Calu3 (cell line): ENCODE measurements at places on chromosomes 3 and 15. TPM values are rescaled to one million over a fixed set of nuclear protein-coding genes. Genes with fewer than 3 reads are reported as not detected.

- DNase-seq = no peak
- no peak overlapping the region for H3K27ac ChIP-seq
- no peaks in the 10 kb centered on the region for H3K36me3 ChIP-seq
- H3K4me1 ChIP-seq = peaks cover 51% of the 10 kb centered on the region
- no peak overlapping the region for H3K4me3 ChIP-seq
- no peaks in the 10 kb centered on the region for H3K27me3 ChIP-seq
Observed at GRCh38 chr3:12197475-12197874, 38.8 kb upstream of the TIMP4 start.

GRCh38 chr3:171255236-171255806 is 204.9 kb downstream of the TNIK start:
- peak; percentile 40 for DNase-seq
- peak overlapping the region; percentile 30 for H3K4me3 ChIP-seq
- H3K27me3 ChIP-seq = no peaks in the 10 kb centered on the region
- no peaks in the 10 kb centered on the region for H3K36me3 ChIP-seq
- peak overlapping the region; percentile 35 for H3K27ac ChIP-seq
- peaks cover 63% of the 10 kb centered on the region for H3K4me1 ChIP-seq

- H3K36me3 ChIP-seq = peaks cover 3% of the 10 kb centered on the region
- no peak for DNase-seq
- H3K27me3 ChIP-seq = peaks cover 55% of the 10 kb centered on the region
- peaks cover 10% of the 10 kb centered on the region for H3K4me1 ChIP-seq
- no peak overlapping the region for H3K27ac ChIP-seq
- no peak overlapping the region for H3K4me3 ChIP-seq
Observed at GRCh38 chr15:101533371-101534140, 44.0 kb upstream of the PCSK6 start.

GRCh38 chr3:141452045-141452444 is 34.8 kb upstream of the RASA2 start:
- peak; percentile 56 for DNase-seq
- H3K4me3 ChIP-seq = no peak overlapping the region
- no peaks in the 10 kb centered on the region for H3K27me3 ChIP-seq
- peaks cover 29% of the 10 kb centered on the region for H3K4me1 ChIP-seq
- H3K36me3 ChIP-seq = no peaks in the 10 kb centered on the region

GRCh38 chr3:178381971-178382448 is 154.2 kb upstream of the KCNMB2 start:
- H3K4me3 ChIP-seq = no peak overlapping the region
- no peaks in the 10 kb centered on the region for H3K27me3 ChIP-seq
- DNase-seq = no peak
- H3K27ac ChIP-seq = no peak overlapping the region
- H3K4me1 ChIP-seq = no peaks in the 10 kb centered on the region

DNA sequence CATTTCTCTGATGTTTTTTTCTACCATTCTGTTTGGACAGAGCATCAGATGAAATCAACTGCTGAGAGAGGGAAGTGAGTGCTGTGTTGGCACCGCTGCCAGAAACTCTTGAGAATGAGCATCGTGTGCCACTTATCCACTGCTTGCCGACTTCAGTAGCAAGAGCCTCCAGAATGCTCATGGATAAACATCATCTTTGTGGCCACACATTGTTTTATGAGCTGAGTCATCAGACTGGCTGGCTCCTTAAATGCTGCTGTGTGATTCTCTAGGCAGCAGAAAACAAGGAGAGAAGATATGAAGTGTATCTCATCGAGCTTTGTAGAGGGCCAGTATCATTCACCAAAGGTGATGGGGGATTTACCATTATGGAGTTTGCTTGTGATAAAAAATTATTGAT is 3.4 kb upstream of the DOCK3 start:
- peaks cover 85% of the 10 kb centered on the region for H3K27me3 ChIP-seq
- H3K27ac ChIP-seq = no peak overlapping the region
- H3K4me1 ChIP-seq = peaks cover 7% of the 10 kb centered on the region
- H3K36me3 ChIP-seq = peaks cover 4% of the 10 kb centered on the region
- DNase-seq = no peak

DNA sequence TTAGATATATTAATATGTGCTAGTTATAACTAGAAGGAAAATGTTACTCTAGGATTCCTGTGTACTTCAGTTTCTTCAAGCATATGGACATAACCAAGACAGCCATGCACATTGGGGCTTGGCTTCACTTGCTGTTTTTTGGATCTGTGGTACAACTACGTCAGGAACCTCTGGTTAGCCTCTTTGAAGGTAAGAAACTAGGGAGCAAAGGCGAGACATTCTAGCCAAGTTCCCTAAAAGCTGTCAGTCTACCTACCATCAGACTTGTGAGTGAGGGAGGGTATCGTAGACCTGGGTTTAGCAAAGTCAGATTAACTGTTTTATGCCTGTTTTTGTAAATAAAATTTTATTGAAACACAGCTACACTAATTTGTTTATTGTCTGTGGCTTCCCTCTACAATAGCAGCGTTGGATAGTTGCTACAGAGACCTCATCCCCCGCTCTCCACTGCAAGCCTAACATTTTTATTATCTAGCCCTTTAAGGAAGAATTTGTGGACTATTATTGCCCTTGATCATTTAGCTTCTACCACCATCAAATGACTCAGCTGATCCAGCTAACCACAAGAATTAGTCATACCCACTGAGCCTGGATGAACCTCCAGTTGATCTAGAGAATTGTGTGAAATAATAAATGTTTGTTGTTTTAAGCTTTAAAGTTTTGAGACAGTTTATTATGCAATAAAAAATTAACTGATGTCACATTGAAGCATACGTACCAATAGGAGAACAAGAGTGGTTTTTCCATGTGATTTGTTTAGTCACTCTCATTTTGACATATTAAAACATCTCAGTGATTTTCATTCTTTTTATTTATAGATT is 58.1 kb downstream of the RSRC1 start:
- DNase-seq = peak; percentile 69
- H3K27ac ChIP-seq = peak overlapping the region; percentile 50
- peaks cover 38% of the 10 kb centered on the region for H3K4me1 ChIP-seq

Gene GOLGA8H
- total RNA-seq = 0.27 TPM in 1 of 2 replicates, not detected in the other

DNA sequence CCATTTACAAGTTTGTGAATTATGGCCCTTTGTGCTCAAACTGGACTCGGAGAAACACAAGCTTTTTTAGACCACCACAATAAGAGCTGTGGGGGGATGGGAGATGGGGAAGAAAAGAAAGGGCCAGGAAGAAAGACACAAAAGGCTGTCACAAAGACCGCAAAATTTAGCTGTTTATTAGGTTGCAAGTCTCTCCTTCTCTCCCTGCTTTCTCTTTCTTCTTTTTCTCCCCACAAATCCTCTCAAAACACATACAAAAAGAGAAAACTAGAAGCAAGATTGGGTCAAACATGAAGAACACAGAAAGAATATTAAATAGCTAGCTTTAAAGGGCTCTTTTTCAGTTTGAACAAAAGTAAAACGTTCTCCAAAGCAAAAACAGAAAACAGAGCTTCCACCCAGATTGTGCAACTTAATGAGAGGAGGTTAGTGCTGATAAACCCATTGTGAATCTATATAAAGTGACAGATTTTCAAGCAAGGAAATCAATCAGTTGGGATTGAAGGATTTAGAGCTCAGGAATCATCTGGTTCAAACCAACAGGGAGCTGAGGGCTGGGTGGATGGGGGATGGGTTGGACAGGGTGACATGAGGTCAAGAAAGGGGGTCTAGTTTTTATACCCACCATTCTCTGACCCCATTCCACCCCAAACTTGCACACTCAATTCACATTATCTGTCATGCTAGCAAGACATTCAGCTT is 87.3 kb downstream of the DHX30 start:
- no peaks in the 10 kb centered on the region for H3K27me3 ChIP-seq
- no peaks in the 10 kb centered on the region for H3K4me1 ChIP-seq
- peaks cover 12% of the 10 kb centered on the region for H3K36me3 ChIP-seq
- no peak for DNase-seq

DNA sequence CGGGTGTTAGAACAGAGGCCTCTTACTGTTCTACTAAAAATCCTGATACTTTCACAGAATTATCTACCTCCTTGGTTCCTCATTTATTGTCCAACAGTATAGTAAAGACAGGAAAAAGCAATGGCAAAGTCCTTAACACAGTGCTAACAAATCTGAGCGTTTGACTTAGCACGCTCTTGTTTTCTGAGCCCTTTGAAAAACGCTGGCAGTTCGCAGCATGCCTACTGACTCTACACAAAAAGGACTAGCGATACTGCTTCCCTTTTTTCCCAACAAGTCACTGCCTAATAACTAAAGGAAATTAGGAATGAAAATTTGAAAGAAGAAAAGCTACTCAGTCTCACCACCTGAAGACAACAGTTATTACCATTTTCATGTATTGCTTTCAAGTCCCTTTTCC is 34.8 kb upstream of the CEMIP start:
- H3K4me1 ChIP-seq = peaks cover 51% of the 10 kb centered on the region
- no peak overlapping the region for H3K27ac ChIP-seq
- H3K27me3 ChIP-seq = no peaks in the 10 kb centered on the region
- H3K36me3 ChIP-seq = peaks cover 4% of the 10 kb centered on the region

DNA sequence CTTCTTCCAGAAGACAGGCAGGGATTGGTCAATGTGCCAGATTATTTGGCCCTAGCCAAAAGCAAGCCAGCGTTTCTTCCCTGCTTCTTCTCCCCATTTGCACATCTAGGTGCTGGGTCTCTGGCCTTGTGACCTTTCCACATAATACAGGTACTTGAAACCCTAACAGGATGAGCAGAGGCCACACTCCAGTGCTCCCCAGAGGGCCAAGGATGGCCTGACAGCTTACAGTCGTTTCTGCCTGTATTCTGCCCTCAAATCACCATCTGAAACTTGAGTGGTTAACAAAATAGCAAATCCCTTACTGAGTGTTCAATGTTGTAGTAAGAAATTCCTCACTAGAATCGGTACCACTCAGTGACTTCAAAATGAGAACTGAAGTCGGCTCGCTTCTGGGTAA is 29.1 kb downstream of the MKRN2 start:
- H3K4me1 ChIP-seq = peaks cover 7% of the 10 kb centered on the region
- peaks cover 55% of the 10 kb centered on the region for H3K36me3 ChIP-seq
- no peaks in the 10 kb centered on the region for H3K27me3 ChIP-seq
- H3K4me3 ChIP-seq = no peak overlapping the region
- no peak for DNase-seq
- H3K27ac ChIP-seq = no peak overlapping the region
